Glutamatergic neuron (in vitro differentiated cells): ENCODE measurements at places on chromosomes 3 and 15. TPM values are rescaled to one million over a fixed set of nuclear protein-coding genes. Genes with fewer than 3 reads are reported as not detected.

DNA sequence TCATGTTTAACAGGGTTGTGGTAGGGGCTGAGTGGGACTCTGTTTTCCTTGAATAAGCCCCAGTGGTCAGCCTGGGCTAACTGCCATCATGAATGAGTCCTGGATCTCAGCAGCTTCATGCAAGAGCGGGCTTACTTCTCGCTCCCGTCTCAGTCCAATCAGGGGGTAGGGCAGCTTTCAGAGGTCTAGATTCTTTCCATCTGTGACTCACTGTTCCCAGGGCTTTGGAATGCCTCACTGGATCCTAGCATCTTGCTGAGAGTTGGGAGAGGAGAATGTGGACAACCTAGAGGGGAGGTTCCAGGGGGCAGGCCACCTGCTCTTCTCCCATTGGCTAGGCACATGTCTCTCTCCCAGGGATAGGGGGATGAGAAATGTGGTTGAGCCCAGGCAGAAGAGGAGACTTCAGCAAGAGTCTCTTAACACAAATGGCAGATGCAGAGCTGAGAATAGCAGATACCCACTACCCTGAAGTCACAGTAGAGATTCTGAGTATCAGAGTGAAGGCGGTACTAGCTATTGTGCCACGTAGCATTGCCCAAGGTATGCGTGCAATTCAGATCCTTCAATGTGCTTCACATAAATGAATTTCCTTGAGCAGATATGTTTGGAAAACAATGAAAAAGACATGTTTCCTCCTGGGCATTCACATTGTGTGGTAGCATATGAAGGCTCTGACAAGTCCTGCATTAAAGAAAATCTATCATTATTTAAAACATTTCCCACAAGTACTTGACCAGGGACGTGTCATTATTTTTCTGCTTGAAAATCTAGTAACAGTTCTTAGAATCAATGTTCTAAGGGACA lies 257.7 kb upstream of the PROK2 start:
- DNase-seq, result no peak

GRCh38 chr15:47443839-47444238 lies 273.5 kb upstream of the SEMA6D start:
- no peak for DNase-seq

DNA sequence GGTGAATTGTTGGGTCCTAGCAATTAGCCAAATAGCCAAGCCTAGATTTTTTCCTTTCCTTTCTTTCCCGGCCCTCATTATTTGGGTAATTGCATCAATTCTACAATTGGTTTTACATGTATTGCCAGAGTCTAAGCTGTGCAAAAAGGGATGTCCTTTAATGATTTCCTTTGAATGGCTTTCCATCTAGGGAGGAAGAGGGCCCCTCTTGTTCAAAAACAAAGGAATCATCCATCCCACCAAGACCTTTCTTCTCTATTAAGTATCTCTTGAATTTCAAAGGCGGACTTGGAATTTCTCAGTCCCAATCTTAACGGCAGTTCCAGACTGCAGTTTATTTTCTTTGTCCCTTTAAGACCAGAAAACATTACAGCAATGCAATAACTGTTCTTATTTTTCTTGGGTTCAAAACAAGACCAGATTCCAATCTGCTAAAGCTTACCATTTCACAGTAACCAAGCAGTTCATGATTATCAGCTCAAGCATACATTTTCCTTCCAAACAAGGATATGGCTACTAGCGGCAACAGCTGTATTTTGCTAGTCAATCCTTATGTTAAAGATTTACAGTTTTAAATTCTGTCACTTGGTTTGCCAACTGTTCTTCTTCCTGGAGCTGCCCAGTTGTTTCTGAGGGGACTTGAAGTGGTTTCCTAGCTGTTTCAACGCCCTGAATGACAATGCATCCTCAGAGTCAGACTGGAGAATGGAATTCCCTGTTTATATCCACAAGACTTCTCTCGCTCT lies 91.4 kb upstream of the LRIG1 start:
- no peak for DNase-seq

GRCh38 chr3:141845407-141846049 lies 30.9 kb upstream of the ATP1B3 start:
- peak; percentile 38 for DNase-seq

- peak; percentile 100 for DNase-seq
Measured at GRCh38 chr3:52278510-52279069, at the start of gene WDR82. WDR82 (minus strand) TSS chr3:52278649; CDS start chr3:52278361, 288 bp downstream.

- DNase-seq, result no peak
Measured at GRCh38 chr15:90407871-90408317, 19.9 kb downstream of the IQGAP1 start.

Gene KCNAB1
- 16.5 TPM for total RNA-seq

Gene ARGFX
- total RNA-seq, result not detected

Gene PTX3
- 2.4 TPM for total RNA-seq

Gene ATP13A4
- 0.93 TPM for total RNA-seq

DNA sequence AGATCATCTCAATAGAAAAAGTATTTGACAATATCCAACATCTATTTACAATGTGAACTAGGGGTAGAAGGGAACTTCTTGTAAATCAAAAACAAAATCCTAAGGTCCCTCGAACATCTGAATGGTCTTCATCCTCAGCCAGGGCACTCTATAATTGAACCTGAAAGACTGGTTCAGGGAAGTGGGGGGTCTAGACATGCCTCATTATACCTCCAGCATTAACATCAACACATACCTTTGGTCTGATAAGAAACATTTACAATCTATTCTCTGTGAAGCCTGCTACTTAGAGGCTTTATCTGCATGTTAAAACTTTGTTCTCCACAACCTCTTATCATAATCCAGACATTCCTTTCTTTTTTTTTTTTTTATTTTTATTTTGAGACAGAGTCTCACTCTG lies 211.8 kb downstream of the CTNNB1 start:
- DNase-seq, result no peak

Gene NR1I2
- total RNA-seq, result not detected

Gene GOLGA8K
- total RNA-seq, result not detected

GRCh38 chr3:108407886-108408285 lies 102.5 kb downstream of the MYH15 start:
- DNase-seq, result no peak

- no peak for DNase-seq
Measured at GRCh38 chr15:64438653-64439447, 21.5 kb upstream of the ZNF609 start.

GRCh38 chr15:96412906-96413231 lies 82.4 kb downstream of the NR2F2 start:
- no peak for DNase-seq

- DNase-seq, result no peak
Measured at GRCh38 chr15:100537331-100537730, 8.6 kb upstream of the CERS3 start.

DNA sequence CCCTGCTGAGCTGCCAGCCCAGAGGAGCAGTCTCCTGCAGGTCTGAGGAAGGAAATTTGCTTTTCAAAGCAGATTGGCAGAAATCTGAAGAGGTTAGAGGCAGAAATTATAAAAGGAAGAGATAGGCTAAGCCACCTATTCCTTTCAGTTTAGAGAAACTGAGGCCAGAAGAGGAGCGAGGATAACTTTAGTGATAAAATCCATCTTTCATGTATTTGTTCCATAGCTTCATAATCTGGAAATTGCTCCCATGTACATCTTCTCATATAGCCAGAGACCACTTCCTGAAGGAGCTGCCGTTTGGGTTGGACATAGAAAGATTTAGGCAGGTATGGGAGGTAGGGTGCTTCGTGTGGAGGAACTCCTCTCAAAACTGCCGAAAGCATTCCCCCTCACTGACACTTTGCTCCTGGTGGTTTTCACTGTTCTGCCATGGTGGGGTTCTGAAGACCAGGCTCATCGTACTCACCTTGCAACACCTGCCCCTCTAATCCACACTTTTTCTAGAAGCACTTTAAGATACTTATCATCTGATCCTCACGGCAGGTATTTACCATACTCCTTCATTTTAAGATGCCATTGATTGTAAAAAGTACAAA lies 670 bp upstream of the ACAP2 start:
- DNase-seq, result no peak

GRCh38 chr3:185823078-185824044 lies 1.5 kb downstream of the IGF2BP2 start:
- DNase-seq, result peak; percentile 61

Gene ESYT3
- total RNA-seq, result not detected

Gene LIPC
- total RNA-seq, result not detected

DNA sequence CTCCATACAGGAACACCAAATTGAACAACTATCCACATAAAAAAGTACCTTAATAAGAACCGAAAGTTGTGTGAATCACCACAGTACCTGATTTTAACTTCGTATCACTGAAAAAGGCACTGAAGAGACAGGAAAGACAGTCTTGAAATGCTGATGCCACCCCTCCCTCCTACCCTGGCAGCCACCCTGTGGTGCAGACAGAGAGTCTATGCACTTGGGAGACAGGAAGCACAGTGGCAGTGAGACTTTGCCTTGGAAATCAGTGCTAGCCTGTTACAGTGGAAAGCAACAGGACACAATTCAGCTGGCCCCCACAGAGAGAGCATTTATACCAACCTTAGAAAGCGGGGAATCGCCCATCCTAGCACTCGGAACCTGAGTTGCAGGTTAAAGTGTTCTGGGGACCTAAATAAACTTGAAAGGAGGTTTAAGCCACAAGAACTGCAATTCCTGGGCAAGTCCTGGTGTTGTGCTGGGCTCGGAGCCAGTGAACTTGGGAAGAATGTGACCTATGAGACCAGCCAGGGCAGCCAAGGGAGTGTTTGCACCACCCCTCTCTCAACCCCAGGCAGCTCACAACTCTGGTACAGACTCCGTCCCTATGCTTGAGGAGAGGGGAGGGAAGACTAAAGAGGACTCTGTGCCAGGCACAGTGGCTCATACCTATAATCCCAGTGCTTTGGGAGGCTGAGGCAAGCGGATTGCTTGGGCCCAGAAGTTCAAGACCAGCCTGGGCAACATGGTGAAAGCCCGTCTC lies 240.1 kb downstream of the ISL2 start:
- no peak for DNase-seq

DNA sequence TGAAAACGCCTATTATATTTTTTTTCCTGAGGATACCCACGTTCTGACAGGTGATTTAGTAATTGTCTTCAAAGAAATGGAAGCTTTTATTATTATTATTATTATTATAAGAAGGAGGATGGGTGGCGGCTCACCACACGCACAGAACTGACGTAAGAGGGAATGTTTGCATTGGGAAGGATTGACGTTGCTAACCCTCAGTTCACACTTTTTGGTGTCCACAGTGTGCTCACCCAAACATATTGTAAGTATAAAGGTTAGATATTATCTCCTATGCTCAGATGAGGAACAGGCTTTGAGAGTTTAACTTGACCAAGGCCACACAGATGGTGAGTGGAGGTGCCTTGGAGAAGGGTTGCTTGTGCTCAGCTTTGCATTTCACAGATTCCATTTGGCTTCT lies 533.5 kb upstream of the TBL1XR1 start:
- no peak for DNase-seq

- no peak for DNase-seq
Measured at GRCh38 chr3:142886940-142887339, 1.9 kb downstream of the PCOLCE2 start.

DNA sequence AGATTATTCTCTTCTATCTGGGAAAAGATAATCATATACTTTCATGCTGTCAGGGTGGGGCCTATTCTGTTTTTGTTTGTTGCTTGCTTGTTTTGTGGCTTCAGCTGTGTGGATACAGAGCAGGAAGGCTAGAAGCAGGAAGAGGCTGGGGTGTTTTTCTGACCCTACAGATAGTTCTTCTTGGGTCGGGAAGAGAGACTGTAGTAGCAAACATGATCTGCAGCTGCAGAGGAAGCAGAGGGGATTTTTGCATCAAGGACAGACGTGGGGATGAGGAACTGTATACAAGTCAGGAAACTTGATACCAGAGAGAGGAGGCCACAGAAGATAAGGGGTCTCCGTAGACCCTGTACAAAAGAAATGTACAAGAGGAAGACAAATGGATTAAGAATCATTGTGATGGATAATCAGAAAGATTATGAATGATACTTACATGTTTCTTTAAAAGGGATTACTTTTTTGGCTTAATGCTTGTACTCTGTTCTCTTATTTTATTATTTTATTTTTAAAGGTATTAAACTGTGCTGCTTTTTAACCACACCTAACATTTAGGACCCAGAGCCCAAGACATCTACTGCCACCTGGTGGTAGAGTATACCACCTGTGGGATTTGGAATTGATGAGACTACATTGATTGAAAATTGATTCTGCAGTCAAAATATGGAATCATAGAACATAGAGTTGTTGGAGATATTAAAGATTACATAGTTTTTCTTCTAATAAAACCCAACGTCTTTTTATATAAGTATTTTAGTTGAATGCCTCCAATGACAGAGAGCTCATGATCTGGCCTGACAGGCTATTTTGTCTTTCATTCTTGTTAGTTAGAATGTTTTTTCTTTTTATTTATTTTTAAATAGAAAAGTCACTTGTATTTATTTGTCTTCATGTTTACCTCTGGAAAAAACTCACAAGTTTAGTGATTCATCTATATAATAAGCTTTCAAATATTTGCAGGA lies 87.3 kb upstream of the ROPN1 start:
- no peak for DNase-seq

DNA sequence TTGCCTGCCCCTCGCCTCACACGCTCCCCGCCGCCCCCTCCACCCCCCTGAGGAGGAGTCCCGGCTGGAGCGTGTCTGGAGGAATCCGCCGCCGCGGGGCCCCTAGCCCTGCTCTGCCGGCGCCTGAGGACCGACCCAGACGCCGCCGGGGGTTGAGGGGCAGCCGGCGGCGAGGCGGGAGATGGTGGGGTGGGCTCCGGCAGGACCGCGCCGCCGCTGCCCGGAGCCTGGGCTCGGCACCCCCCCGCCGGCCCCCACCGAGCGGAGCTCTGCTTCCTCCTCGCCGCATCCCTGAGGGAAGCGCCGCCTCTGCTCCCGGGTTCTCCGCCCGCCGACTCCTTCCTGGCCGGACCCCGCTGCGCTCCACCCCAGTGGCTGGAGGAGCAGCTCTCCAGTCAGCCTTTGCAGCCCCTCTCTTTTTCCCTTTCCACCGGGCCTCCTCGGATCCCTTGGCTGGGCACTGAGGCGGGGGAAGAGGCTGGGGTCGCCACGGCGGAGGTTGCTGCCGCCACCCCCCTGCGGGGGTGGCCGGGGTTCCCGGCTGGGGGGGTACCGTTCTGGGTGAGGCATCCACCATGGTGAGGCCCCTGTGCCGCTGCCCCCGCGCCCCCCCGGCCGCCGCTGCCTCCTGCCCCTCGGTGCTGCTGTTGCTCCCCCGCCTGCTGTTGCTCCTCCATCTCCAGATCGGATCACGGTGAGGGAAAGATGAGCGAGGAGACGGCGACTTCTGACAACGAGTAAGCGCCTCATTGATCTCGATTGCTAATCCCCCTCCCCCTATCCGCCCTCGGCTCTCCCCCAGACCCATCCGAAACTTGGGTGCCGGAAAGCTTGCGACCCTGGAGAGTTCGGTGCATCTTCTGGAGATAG lies at the start of gene SPRED1:
TSS of gene SPRED1 (plus strand) at position 356 of the 870 bp plus-strand sequence. CDS start at position 706, 350 bp downstream.
- peak; percentile 75 for DNase-seq

Gene OR5H14
- total RNA-seq, result not detected

Gene LRRK1
- 1.5 TPM for total RNA-seq

Gene VIPR1
- total RNA-seq, result not detected

Gene NCEH1
- 1.5 TPM for total RNA-seq

Gene TUBGCP5
- 15.6 TPM for total RNA-seq
